ENCODE measurements at places on chromosomes 5 and 9.

DNA sequence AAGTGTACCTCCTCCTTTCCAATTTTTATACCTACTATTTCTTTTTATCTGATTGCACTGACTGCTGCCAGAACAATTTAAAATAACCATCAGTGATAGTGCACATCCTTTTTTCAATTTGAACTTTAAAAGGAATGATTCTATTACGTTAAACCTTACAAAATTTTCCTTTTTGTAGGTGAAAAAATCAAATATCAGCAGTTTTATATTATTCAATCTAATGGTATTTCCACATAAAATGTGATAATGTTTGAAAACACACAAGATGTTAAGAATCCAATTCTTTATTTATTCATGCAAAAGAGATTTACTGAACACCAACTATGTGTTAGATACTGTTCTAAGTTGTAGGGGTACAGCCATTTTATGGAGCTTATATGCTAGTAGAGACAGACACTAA is 105.7 kb downstream of the GDNF start:
- DNase-seq: no peak

- DNase-seq: no peak
Observed at GRCh38 chr5:138927979-138928378, 52.8 kb upstream of the LRRTM2 start.

DNA sequence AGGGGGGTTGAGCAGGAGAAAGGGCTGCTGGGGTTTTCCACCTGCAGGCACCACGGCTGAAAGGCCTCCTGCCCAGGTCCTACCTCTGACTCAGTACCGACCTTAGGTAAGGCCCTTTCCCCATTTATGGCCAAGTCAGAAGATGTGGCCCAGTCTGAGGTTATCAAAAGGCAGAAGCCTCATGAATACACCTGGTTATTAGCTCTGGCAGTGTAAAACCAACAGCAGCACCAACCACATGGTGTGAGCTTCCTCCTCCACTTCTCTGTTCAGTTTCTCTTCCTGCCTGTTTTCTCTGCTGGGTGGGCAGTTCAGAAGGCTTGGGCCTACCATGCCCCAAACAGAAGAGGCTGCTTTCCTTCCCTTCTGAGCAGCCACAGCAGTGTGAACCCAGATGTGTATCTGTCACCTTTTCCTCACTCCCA is 86.9 kb downstream of the UGCG start:
- no peak for DNase-seq

GRCh38 chr5:124252191-124252638 is 494.2 kb downstream of the ZNF608 start:
- DNase-seq: no peak

Data from stimulated activated CD4-positive, alpha-beta T cell treated with anti-CD3 and anti-CD28 coated beads, Interleukin-1b, Interleukin-23, amount 100 ng/mL, for 1 hour (primary cell).